ENCODE measurements at places on chromosomes 4 and X.

GRCh38 chrX:151750511-151750910, 16.0 kb downstream of the CNGA2 start:
- no peak for DNase-seq

- DNase-seq = no peak
These were observed 36.7 kb downstream of the SMPX start for GRCh38 chrX:21721195-21721594.

DNA sequence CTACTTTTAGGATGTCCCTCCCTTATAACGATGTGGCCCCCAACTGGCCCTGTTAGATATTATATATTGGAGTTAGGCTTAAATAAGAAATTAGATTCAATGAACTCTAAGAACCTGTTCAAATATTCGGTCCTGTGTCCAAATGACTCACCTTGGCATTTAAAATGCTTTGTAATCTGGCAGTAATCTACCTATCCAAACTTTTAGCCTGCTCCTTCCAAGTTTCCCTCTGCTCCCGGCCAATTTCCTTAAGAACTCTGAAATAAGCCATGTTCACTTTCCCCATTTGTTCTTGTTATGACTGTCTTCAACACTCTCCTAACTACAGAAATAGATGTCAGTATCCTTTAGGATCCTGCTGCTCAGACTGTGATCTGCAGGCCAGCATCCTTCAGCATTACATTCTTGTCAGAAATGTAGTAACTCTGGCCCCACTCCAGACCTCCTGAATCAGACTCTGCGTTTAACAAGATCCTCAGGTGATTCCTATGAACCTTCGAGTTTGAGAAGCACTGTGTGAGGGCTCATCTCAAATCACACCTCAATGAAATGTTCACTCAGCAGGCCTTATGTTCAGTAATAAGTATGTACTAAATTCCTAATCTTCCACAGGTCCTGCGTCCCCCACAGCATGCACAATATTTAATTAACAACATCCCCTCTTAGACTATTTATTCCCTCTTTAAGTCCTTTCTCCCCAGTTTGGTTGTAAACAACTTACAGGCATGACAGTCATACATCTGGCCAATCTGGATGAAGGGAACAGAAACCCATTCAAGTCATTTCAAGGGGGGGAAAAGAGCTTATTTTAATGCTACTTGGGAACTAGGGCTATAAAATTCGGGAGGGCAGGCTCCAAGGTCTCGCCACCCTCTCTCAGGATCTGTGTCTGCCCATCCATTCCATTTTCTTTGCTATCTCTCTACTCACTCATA, 3.0 kb downstream of the ATP8A1 start:
- no peak for DNase-seq

DNA sequence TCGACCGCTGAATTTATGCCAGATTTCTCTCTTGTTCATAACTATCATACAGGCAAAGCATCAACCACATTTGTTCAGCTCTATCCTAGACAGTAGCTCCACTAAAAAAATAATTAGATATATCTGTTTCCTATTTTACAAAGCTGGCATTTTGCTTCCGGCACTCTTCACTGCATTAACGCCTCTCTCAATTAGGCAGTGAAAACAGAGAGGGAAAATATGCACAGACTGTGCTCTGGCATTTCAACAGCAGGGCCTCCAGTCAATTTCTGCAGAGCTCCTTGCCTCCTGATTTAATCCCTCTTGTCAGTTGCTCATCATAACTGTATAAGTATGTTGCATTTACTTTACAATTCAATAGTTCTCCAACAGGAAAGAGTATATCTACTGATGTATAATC, 666.9 kb upstream of the INTU start:
- DNase-seq = no peak

DNA sequence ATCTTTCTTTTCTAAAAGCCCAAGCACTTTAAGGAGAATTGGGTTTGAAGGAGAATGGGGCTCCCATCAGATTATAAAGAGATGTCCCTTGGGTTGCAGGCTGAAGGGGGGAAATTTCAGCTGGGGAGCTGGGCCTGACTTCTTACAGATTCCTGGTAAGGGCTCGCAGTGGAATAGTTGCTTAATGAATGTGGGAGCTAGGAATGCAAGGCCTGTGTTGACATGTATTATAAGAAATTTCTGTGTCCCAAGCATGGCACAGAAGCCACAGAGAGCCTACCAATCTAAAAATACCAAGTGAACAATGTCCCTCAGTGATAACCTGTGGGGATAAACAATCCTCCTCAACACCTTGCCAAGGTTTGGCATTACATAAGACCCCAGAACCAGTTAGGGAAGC, 39.3 kb upstream of the WNK3 start:
- no peak for DNase-seq

GRCh38 chrX:22313766-22314165, 41.1 kb downstream of the CBLL2 start:
- no peak for DNase-seq

DNA sequence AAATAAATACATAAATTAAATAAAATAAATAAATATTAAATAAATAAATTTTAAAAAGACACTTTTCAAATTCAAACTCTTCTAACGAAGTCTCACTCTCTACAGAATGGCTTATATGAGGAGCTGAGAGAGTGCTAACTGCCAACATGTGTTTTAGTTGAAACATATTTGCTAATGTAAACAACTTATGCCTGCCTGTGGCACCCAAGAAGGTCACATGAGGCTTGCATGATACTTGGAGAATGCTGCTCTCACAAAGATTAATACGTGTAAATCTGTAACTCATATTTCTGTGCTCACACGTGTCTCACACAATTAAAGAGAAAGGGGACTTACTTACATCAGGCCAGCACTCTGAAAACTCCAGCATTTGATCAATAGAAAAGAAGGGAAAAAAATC, 43.2 kb upstream of the PITX2 start:
- no peak for DNase-seq

DNA sequence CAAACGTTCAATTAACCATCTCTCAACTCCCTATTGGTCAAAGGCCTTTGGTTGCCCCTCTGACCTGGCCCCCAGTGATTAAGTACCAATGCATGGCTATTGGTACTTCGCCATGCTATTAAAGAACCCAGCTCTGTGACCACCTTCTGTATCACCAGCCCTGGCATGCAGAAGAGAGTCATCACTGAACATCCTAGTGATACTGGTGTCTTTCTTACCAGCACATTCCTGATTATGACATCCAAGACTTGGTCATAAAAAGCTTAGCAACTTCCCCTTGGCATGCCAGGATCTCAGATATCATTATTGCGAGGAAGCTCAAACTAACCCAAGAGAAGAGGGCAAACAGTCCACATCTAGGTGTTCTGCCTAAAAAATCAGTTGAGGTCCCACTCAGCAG, 122.3 kb upstream of the OTUD4 start:
- no peak for DNase-seq

DNA sequence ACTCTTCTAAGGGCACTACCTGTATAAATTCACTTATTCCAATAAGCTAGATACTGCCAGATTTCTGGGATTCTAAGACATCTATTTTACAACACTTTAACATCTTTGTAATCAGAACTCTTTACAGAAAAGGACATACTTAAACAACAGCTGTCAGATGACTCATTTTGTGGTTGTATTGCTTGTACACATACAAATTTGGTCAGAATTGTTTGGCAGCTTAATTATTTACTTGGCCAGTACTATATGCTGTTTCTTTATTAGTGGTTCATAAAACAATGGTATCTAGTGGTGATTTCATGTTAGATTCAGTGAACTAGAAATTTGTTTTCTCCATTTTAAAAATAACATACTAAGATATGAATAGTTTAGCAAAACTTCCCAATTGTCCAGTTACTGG, 27.2 kb downstream of the PALLD start:
- DNase-seq = peak; percentile 33

- no peak for DNase-seq
These were observed 9.0 kb upstream of the TSPYL2 start for GRCh38 chrX:53073115-53073586.
